ENCODE measurements at places on chromosomes 11 and 22.
A peak's percentile ranks its signal among the peaks of the same experiment; 100 is the strongest.

GRCh38 chr11:65445604-65446445 lies 23.2 kb downstream of the NEAT1 start:
- DNase-seq = no peak

GRCh38 chr22:31814942-31815341 lies 61.1 kb downstream of the DEPDC5 start:
- DNase-seq = no peak

DNA sequence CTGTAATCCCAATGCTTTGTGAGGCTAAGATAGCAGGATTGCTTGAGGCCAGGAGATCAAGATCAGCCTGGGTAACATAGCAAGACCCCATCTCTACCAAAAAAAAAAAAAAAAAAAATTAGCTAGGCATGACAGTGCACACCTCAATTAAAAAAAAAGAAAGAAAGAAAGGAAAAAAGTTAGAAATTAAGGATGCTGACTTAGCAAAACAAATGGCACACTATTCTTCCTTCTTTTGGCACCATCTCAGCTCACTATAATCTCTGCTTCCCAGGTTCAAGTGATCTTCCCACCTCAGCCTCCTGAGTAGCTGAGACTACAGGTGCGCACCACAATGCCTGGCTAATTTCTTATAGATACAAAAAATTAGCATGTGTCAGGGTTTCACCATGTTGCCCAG lies 33.9 kb downstream of the PC start:
- DNase-seq = no peak

DNA sequence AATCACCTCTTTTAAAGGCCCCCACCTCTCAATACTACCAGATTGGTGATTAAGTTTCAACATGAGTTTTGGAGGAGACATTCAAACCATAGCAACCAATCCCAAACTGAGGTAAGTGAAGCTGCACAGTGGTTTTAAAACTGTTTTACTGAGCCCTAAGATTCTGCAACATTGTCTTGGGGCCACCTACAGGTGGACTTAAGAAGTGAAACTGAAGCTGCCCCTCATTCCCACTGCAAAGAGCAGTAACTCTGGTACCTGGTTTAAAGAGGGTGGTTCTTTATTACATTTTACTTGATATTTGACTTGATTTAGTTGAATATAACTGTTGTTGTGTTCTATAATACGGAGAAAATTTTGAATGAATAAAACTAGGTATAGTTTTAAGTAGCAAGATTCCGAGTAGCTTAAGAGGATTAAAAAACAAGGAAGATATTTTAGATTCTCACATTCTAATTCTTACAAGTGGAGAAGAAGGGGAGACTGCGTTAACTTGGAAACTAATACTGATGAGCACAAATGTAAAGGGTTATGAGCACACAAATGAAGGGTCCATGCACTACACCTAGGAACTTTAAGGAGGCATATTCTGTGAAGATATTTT lies 26.7 kb downstream of the SYT9 start:
- DNase-seq = peak; percentile 51

DNA sequence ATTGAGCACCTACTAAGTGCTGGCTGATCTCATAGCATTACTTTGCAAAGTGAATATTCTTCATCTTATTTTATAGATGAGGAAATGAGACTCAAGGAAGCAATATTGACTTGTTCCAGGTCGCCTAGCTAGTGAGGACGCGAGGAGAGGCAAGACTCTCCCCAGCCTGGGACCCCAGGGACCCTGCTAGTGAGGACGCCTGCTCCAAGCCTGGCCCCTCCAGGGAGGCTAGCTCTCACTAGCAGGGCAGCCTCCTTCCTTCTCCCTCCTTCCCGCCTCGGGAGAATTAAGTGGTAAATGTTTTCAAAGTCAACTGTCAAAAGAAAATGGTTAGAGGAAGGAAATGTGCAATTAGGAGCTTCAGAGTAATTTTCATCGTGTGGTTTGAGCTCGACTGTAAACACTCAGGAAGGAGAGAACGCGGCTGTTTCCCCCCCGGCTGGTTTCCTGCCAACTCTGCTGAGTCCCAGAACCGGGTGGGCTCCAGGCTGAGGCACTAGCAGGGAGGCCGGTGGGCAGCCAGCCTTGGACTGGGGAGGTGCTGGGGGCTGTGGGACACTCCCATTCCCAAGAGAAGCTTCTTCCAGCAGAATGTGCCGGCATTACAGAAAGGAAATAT lies 17.9 kb downstream of the MYEOV start:
- DNase-seq = no peak

DNA sequence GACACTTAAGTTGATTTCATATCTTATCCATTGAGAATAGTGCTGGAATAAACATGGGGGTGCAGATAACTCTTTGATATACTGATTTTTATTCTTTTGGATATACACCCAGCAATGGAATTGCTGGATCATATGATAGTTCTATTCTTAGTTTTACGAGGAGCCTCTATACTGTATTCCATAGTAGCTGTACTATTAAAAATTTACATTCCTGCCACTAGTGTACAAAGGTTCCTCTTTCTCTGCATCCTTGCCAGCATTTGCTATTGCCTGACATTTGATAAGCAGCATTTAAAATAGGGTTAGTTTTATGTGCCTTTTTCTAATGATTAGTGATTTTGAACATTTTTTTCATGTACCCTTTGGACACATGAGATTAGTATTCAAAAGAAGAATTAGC lies 554.2 kb downstream of the JRKL start:
- DNase-seq = no peak

DNA sequence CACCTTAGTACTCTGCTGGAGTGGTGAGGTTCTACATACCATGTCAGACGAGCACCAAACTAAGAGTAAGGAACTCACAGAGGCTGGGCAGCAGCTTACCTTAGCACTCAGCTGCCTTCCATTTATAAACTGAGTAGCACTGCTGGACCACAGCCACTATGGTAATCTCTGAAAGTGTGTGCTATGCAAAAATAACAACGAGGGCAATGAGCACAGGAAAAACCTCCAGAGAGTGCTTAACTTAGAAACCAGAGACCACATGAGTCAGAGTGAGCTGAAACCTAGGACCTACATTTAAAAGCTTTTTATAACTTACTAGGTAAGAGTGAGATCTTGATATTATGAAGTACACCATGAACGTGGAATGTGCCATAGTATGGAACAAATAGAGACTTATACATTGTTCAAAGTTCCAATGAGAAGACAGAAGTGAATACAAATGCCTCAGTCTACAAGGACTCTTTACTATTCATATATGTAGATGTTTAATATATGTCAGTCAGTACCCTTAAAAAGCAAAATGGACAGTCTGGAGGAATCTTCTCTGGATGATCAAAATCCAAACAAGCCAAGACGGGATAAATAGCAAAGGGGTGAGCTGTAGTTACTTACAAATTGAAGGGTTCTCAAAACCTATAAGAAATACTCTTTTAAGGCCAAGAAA lies 17.2 kb upstream of the CD59 start:
- DNase-seq = no peak

DNA sequence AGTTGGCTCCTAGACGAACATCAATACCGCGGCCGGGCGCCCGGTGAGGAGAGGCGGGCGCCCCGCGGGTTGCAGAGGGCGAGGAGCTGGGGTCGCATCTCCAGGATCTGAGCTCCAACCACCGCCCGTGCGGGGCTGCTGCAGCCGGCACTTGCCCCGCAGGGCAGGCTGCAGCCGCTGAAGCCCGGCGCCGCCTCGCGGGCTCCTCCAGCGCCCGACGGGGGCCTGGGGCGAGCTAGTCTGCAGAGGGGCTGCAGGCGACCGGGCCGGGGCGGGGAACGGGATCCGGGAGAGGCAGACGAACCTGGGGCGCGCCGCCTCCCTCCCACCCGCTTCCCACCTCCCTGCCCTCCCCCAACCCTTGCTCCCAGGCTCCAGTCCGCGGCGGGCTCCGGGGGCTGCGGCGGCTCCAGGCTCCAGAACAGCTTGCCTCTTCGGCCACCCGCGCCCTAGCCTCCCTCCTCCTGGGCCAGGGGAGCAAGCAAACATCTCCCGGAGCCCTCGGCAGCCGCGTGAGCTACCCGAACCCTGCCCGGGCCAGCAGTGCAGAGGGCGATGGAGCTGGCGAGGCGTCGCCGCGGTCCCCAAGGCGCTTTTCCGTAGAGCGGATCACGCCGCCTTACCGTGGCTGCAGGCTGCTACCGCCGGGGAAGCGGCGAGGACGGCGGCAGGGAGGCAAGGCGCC lies 802 bp downstream of the TENM4 start:
- no peak for DNase-seq

DNA sequence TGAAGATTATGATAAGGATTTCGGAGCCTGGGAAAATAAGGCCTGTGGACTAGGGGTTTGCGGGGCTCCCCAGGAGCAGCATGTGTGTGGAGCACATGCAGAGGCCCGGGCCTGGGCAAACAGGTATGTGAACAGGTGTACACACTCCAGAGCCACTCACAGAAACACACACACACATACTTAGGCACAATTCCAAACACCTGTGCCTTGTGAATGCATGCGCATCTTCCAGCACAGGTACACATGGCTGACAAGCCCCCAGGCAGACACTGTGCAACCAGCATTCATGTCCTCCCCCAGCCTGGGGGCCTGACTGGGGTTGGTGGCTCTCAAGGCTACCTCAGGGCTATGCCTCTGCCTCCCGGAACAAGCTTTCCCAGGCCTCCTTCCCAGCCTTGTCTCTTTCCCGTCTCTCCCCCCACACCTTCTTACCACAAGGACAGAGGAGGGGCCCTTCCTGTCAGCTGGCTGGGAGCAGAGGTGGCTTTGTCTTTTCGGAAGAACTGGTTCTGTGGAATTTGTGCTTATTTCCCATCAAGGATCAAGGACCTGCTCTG lies 2.6 kb upstream of the P2RY6 start:
- DNase-seq = no peak

- no peak for DNase-seq
Observed at GRCh38 chr11:85809191-85809590, 1.8 kb downstream of the SYTL2 start.

- no peak for DNase-seq
Observed at GRCh38 chr11:31875866-31876560, 64.9 kb upstream of the PAX6 start.

GRCh38 chr22:30717331-30717921 lies 22.8 kb downstream of the OSBP2 start:
- no peak for DNase-seq

DNA sequence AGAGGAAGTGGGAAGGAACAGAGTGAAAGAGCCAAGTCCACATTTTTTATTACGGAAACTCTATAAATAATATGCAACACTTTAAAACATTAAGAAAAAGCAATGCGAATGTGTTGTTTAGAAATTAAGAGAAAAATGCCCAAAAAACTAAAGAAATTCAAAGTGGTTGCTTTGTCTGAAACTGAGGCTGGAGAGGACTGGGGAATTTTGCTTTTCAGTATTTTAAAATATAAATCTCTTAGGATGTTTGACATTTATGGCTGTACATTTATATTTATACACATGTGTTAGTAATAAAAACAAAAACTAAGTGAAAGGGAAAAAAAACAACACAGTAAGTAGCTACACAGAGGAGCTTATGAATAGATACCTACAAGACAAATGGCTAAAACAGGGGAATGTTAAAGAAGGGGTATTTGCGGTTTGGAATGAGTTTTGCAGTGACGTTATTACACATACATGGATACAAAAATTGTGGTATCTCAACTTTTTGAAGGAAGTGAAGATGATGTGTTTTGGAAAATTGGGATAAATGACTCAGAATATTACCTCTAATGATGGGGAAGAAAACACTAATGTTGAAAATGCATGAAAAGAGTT lies 97.0 kb upstream of the DRD2 start:
- DNase-seq = no peak

GRCh38 chr22:43667656-43668055 lies 144.4 kb downstream of the EFCAB6 start:
- DNase-seq = no peak

DNA sequence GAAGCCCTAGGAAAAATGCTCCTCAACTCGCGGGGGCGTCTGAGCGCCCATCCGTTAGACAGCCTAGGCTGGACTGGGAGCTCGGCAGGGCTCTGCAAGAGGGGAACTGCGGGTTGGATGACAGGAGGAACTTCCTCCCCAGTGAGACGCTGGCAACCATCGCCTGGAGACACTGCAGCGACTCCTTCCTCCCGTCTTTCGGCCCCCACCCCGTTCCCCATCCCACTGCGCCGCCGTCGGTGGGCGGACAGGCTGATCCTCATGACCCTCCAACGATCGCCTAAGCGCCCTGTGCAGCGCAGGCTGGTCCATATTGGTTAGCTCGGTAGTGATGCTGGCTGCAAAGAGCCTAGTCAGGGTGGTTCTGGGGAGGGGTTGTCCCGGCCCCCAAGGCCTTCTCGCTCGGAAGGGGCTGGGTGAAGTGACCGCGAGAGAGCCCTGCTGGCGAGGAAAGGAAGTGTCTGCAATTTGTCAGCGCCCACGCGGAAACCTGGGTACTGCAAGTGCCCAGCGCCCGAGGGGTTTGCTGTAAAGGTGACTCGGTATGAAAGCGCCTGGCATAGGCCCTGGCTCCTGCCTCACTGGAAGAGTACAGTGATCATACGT lies 638 bp downstream of the NRGN start:
- no peak for DNase-seq

GRCh38 chr11:678297-678696 lies 16.7 kb downstream of the DEAF1 start:
- DNase-seq = no peak

- no peak for DNase-seq
Observed at GRCh38 chr11:75388386-75389275, 10.7 kb upstream of the RPS3 start.

DNA sequence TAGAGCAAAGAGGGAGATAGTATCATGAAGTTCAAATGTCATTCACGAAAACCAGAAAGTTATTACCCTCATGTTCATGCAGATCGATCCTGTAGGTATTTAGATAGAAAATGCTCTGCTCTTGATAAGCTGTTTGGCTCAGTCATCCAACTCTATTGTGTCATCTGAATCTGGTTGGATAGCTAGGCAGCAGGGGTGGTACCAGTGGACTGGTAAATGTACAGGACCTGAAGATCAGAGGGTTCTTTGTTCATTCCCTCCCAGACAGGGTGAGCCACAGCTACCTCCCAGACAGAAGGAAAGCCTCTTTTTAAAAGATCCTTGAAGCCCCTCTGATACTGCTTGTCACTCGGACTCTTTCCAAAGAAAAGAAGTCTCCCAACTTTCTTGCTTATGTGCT lies 29.8 kb upstream of the DRD2 start:
- no peak for DNase-seq

GRCh38 chr11:117281159-117281558 lies 10.0 kb upstream of the BACE1-AS start:
- no peak for DNase-seq

- DNase-seq = no peak
Observed at GRCh38 chr22:21650823-21651520, 8.9 kb downstream of the SDF2L1 start.
